ENCODE measurements at places on chromosomes 6 and 20.
A peak's percentile ranks its signal among the peaks of the same experiment; 100 is the strongest.

- no peak for DNase-seq
Observed at GRCh38 chr20:51425347-51426106, 117.0 kb downstream of the NFATC2 start.

DNA sequence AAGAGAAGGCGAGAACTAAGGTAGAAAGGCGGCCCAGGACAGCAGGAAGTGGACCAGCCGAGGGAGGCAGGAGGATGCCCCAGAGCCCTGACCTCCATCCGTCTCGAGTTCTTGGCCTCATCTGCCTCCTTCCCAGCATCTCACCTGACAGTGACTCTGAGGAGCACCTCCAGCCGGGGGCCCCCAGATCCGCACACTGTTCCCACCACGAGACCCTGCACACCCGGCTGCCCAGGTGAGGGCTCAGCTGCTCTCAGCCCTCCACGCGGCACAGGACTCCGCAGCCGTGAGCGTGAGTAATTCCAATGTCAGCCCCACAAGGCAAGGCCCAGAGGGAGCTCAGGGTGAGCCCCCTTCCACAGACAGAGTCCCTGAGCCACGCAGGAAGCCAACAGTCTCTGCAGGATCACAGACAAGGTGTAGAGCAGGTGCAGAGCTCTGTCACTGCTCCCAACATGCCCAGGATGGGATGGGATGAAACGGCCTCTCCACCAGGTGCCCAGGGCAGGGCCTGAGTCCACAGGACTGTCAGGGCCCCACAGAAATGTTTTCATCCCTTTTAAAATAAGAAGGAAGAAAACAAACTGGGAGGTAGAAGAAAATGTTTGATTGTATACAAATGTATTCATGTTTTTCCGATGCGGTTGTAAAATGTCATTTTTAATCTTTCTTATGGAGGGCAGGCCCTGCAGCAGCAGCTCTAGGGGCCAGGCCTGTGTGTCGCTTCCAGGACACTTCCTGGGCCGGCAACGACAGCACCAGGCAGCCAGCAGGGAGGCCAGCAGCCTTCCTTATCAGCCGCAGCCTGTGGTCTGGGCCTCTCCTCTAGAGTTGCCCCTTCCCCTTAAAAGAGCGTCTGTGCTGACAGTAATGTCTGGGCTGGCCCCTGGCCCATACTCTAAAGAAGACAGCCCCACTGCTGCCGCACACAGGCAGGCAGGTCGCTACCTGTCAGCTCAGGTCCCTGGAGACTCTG, 66.9 kb downstream of the DLL1 start:
- no peak for DNase-seq

DNA sequence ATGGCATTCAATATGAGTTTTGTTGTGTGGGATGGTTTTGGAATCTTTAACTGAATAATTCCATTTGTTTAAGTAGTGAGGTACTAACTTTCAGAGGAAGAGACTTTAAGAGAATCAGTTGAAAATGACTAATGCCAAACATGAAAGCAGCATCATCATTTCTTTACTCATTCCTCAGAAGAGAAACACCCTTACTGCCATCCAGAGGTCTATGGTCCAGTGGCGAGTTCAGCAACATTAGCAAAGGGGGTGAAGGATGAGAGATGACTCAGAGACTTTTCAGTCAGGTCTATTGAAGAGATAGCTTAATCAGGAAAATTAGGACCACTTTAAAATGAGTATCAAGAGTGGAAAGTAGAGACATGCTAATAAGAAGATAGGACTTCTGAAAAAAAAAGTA, 118.8 kb downstream of the COL19A1 start:
- peak; percentile 21 for DNase-seq

- DNase-seq = no peak
Observed at GRCh38 chr6:130393306-130393705, 27.5 kb downstream of the TMEM200A start.

- DNase-seq = no peak
Observed at GRCh38 chr6:170000071-170000843, 248.8 kb downstream of the ERMARD start.

DNA sequence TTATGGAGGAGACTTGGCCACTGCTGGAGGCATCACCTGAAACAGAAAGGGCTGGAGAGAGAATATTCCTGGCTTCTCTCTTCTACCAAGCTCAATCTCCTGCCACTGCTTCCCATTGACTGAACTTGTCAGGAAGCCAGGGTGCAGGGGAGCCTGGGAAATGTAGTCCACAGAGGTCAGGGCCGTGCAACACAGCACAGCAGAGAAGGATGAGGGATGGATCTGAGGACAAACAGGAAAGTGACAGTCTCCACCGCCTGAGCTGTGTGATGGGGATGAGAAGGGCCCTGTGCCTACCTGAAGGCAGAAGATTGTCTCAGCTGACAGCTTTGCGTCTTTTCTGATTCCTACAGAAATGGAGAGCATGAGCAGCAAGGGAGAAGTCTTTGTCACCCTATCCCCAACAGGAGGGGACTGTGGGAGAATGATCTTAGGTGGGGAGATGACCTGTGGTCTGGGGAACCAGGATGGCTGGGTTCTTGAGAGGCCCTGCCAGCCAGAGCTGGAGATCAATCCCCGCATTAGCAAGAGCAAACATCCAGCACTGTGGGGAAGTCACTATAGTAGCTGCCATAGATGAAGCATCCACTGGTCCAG, 114.2 kb downstream of the SNX5 start:
- peak; percentile 54 for DNase-seq

DNA sequence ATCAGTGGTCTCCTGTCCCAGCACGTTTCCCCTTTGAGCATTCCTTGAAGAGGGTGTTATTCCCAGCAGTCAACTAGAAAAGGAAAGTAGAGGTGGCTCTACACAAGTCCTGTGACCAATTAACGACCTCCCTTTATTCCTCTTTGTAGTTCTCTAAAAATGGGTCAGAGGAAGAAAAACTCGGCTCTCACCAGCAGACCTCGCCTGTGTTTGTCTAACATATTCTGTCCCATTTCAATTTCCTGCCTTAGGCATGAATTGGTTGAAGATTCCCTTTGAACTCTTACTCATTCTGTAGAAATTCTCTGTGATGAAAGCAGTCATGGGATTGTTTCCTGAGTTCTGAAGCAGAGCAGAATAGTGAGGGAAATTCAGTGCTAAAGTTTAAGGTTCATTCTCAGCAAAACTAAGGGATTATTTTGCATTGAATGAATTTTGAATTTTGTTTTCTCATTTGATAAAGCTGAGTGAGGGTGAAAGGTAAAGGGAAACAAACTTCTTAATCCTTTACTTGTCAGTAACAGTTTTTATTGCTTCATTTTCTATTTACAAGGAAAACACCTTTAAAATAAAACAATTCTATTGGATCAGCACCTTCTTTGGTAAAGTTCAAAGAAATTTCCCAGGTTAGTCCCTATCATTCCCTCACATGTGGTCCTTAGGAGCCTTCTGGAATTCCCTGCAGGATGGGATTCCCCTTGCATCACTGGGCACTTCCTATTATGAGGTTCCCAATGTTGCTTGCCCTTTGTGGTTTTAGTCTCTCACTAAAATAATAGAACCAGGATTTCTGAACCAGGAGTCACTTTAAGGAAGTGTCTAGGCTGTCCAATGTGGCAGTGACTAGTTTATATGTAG, 105.8 kb downstream of the SLX4IP start:
- DNase-seq = peak; percentile 93

DNA sequence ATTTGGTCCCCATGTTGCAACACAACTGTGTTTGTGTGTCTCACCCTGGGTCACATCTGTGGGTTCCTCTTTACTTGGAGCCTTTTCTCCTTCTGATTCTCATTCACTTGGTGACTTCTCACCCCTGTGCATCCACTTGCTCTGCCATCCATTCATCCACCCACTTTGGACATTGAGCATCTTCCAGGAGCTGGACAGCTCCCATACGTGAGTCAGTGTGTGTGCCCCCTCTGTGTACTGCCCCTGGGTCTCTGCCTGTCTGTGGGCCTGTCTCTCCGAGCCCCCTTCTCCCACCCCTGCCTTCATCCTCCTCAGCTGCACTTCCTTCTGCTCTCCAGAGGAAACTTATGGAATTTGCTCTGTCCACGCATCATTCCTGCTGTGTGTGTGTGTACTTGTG, 67.8 kb upstream of the NNAT start:
- no peak for DNase-seq

DNA sequence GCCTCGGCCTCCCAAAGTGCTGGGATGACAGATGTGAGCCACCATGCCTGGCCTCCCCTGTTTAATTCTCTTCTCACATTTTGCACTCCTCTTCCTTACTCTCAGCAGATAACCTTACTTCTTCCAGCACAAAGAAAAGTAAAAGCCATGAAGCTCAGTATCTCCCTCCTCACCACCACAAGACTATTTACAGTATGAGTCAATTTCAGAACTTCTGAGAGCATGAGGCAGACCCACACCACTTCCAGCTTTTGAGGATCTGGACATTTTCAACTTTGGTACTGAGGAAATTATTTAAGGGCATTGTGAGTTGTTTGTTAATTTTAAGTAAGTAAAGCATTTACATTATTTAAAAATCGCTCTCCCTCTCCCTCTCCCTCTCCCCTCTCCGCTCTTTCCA, 8.0 kb upstream of the SNX3 start:
- no peak for DNase-seq

GRCh38 chr6:23448281-23448680, 677.7 kb upstream of the NRSN1 start:
- DNase-seq = no peak

Measured in fibroblast of skin of back (primary cell).